Right atrium auricular region (tissue), 2 donors: ENCODE measurements at places on chromosomes 4 and X. TPM values are rescaled to one million over a fixed set of nuclear protein-coding genes. Genes with fewer than 3 reads are reported as not detected.

GRCh38 chrX:31038575-31039326, 33.1 kb downstream of the FTHL17 start:
- no peak overlapping the region for H3K4me3 ChIP-seq
- no peaks in the 10 kb centered on the region for H3K27me3 ChIP-seq
- H3K4me1 ChIP-seq = no peaks in the 10 kb centered on the region

The SERPINA7 gene
- not detected for total RNA-seq

DNA sequence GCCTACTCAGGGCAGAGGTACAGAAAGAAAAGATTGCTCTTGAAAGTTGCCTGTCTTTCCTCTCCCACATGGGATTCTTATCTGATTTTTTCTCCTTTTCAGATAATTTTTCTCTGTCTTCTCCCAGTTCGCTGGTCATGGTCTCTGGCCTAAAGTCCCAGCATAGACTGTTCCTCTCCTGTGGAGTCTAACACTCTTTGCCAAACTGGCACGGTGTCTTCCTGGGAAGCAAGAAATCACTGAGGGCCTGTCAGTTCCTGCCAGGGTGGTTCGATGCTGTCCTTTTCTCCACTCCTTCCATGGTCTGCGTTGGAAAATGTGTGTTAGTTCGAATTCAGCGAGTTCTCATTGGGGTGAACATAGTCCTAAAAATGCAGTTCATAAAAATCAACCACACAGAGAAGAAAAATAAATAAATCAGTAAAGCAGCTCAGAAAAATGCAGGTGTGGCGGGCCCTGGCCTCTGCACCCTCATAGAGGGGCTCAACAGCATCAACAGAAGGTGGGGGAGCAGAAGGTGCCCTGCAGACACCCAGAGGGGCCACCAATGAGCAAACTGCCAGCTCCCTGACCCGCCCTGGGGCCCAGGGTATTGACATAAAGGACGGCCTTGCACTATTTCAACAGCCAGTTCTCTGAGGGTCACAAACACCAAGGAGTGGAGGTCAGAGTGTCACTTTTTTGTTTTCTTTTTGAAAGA, 2.1 kb downstream of the RGN start:
- no peak for DNase-seq
- no peaks in the 10 kb centered on the region for H3K4me1 ChIP-seq
- H3K27me3 ChIP-seq = no peaks in the 10 kb centered on the region
- H3K36me3 ChIP-seq = no peaks in the 10 kb centered on the region

- H3K27ac ChIP-seq = no peak overlapping the region
- no peak for DNase-seq
- H3K4me1 ChIP-seq = no peaks in the 10 kb centered on the region
- no peaks in the 10 kb centered on the region for H3K36me3 ChIP-seq
These were observed 451.3 kb downstream of the TLL1 start for GRCh38 chr4:166324321-166324720.

- H3K4me3 ChIP-seq = no peak overlapping the region
- H3K27me3 ChIP-seq = no peaks in the 10 kb centered on the region
- no peaks in the 10 kb centered on the region for H3K4me1 ChIP-seq
- no peaks in the 10 kb centered on the region for H3K36me3 ChIP-seq
- DNase-seq = no peak
These were observed 43.9 kb downstream of the RASSF6 start for GRCh38 chr4:73576381-73576780.

DNA sequence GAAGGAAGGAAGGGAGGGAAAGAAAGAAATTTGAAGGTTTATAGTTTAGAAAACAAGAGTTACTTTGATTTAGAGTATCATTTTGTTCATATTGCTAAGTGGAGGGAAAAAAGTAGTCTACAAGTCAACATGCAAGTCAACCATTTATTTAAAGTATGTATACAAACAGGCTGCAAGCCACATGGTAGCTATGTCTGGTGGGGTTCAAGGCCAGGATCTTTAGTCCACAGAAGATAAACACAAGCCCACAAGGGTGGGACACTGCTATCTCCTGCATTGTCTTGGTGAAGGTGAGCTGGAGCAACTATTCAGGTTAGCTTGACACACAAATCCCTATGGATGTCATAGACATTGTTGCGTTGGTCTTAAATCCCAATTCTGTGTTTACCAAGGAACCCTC, 71.4 kb downstream of the ABCG2 start:
- H3K27me3 ChIP-seq = no peaks in the 10 kb centered on the region
- no peak overlapping the region for H3K27ac ChIP-seq
- no peak overlapping the region for H3K4me3 ChIP-seq
- no peaks in the 10 kb centered on the region for H3K36me3 ChIP-seq
- no peak for DNase-seq
